NCI-H1694 (cell line): ENCODE measurements at places on chromosomes 12 and 14.

DNA sequence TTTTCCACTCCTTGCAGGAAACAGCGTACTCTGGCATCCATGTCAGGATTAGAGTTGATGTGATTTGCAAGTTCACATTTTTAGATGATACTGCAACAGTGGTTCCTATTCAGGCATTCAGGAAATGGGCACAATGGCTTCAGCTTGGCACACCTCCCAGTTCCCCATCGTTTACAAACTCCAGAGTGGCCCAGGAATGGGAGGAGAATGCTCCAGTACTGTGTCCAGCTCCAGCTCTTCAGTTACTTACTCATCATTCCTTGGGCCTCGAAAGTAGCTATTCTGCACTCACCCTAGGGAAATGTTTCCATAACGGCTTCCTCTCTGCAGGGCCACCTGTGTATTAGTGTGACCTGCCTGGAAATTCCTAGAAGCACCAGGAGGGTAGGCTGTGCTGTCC lies 239.7 kb upstream of the RGS6 start:
- no peak for DNase-seq

- DNase-seq: no peak
Measured at GRCh38 chr14:79967001-79967400, 244.3 kb downstream of the DIO2 start.

GRCh38 chr14:105701456-105702274 lies 175.3 kb downstream of the TMEM121 start:
- no peak for DNase-seq

- no peak for DNase-seq
Measured at GRCh38 chr12:132390287-132391076, 61.1 kb upstream of the GALNT9 start.

GRCh38 chr14:103721334-103722120 lies 5.9 kb downstream of the ZFYVE21 start:
- no peak for DNase-seq

DNA sequence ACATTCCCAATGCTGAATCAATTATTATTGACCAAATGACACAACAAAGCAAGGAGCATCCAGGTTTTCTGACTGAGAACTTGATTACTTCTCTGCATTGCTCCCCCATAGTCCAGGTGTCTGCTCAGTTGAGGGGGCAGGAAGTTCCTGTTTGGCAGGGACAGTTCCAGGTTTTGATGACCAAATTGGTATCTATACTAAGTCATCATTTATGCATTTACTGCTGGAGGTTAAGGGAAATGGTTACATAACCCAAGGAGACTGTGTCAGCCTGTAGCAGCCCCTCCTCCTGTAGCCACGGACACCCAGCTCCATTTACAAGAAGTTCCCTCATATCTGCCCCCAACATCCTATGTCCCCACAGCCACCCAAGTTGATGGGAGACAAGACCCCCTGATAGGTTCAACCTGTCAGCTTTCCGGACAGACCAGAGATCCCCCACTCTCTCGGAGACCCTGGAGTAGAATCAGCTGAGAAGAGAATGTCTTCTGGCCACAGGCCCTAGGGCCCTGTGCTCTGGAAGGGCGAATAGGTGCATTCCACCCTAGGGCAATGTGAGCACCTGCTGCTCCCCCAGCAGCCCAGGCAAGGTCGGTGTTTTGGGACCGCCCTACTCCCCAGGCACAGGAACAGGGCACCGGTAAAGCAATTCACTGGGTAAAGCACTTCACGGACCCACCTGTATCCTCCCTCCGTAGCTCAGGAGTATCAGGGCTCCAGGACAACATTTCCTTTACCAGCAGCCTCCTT lies 23.6 kb downstream of the IRF2BPL start:
- no peak for DNase-seq

DNA sequence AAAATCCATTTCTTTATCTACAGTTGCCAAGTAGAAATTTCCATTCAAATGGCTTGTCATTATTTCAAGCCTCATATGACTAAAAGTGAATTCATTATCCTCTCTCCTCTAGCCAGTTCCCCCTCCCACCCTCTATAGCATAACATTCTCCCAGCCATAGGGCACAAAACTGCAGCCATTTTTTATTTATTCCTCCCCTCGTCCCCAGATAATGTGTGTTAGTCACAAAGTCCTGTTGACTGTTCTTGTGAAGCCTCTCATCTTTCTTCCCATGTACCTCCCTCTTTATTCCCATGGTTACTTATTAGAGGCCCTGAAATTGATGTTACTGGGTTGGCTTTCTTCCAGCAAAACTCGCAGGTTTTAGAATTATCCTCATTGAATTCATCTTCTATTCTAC lies 13.2 kb downstream of the RTN1 start:
- DNase-seq: no peak

- no peak for DNase-seq
Measured at GRCh38 chr12:41496009-41496408, 307.9 kb downstream of the PDZRN4 start.

- no peak for DNase-seq
Measured at GRCh38 chr12:2053691-2054090, 904 bp downstream of the CACNA1C start.

GRCh38 chr12:62767496-62767895 lies 167.5 kb downstream of the PPM1H start:
- no peak for DNase-seq

DNA sequence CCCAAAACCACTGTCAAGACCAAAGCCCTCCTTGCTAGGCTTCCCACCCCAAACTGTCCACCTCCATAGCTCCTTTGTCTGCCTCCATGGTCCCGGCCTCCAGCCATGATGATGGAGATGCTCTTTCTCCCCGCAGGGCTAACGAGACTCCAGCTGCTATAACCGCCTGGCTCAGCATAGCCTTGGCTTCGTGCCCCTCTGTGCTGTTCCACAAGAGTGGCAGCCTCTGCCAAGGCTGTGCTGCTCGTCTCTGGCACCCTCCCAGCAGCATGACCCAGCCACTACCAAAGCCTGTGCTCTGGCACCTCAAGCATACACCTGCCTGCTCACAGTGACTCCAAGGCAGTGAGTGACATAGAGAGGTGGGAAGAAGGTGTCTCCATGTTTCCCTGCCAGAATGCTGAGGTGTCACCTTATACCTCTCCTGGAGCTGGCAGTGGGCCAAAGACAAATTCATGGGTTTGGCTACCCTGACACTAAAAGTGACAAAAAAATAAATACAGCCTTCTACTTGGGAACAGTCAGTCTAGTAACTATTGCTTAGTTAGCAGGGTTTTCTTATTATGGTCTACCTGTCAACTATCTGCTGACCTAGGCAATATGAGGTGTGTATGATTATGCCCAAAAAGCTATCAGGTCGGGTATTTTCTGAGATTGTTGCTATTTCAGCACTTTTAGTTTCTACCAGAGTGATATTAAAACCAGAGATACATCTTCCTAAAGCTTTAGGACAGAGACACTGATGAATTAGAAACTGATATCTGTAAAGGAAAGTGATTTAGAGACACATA lies 16.1 kb upstream of the KRT73 start:
- DNase-seq: peak; percentile 86

DNA sequence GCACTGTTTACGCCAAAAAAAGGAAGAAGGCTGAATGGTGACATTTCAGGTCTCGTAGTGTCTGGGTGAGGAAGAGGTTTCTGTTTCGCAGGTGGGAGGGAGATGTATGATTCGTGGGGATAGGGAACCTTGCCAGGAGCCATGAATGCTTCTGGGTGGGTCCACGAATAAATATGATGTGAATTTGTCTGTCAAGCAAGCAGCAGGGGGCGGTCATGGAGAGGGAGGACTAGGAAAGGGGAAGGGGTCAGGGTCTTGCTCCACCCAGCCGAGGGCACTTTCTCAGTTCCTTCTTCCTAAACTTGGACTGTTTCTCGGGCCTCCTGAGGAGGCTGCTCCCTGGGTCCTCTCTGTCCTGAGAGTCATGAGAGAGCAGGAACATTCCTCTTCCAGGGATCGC lies 72.5 kb downstream of the LGMN start:
- DNase-seq: no peak

GRCh38 chr14:52076334-52076733 lies 7.5 kb upstream of the NID2 start:
- no peak for DNase-seq

DNA sequence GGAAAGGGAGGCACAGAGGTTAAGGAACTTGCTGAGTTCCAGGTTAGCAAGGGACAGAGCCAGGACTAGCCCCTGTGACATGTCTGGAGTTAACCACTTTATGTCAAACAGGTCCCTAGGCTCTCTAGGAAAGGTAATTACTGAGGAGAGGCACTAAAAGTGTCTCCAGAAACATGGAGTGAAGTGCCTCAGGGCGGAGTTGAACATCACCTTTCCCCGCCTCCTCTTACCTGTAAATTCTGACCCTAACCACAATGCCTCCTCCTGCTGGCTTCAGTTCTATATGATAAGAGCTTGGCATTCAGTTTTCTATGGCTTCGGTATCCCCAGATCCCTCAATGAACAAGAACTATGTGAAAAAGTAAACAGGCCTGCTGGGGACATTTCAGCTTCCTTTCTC lies 18.1 kb downstream of the RPH3A start:
- DNase-seq: no peak

DNA sequence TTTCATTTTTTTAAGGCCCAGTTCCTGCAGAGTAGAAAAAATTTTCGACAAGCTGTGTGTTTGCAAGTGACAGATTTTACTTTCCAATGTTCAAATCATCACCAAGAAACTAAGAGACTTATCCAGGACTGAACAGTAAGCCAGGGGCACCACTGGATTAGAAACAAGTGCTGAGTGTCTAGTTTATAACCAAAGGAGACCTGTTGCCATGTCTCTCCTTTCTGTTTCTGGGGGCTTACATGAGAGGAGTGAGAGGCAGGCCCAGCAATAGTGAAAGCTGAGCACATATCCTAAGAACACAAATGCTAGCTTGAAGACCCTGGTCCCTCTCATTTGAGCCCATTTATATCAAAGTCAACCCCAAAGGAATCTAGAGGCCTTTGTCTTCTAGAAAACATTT lies 2.9 kb downstream of the IFNG start:
- no peak for DNase-seq

- DNase-seq: no peak
Measured at GRCh38 chr14:35932659-35933159, 106.6 kb downstream of the BRMS1L start.

GRCh38 chr12:84508851-84509260 lies 403.7 kb downstream of the SLC6A15 start:
- DNase-seq: no peak

DNA sequence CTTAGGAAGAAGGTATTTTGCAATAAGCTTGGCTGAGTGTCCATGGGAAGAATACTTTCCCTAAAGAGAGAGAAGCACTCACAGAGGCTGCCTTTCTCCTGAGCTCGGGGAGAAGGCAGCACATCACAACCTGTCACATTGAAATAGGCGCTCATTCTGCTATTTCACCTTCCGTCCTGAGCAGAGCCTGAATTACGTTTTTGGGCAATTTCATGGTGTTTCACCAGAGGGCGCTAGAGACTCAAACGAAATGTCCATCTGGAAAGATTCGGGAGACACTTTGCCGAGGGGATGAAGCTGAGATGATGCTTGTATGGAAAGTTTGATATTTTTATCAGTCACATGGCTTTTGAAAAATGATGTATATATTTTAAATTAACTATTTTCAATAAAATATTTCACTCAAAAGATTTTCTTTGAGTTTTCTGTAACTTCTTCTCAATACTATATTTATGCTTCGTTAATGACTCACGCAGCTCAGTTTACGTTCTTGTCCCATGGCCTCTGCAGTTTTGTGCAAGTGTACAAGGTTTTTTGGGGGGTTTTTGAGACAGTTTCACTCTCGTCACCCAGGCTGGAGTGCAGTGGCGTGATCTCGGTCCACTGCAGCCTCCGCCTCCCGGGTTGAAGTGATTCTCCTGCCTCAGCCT lies 17.4 kb upstream of the B4GALNT3 start:
- DNase-seq: peak; percentile 52

DNA sequence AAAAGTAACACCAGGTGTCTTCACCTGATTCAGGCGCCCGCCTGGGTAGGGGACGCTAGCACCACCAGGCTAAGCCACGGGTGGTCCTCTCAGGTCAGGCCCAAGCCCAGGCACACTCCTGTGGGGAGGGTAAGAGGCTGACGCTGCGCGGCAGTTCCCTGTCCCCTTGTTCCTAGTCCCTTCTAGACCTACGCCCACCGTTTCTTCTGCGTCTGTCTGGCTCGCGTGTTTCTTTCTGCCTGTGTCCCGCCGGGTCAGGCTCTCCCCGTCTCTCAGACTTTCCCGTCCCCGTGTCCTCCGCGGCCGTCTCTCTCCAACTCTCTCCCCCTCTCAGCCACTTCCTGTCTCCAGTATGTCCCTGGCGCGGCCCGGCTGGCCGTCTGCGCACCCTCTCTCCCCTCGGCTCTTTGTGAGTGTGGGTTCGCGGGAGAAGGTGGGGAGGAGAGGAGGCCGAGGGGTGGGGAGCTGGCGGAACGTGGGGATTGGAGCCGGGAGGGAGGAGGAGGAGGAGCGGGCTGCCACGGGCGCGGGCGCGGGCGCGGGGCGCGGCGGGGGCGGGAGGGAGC lies 3.1 kb upstream of the TNS2 start:
- peak; percentile 28 for DNase-seq

DNA sequence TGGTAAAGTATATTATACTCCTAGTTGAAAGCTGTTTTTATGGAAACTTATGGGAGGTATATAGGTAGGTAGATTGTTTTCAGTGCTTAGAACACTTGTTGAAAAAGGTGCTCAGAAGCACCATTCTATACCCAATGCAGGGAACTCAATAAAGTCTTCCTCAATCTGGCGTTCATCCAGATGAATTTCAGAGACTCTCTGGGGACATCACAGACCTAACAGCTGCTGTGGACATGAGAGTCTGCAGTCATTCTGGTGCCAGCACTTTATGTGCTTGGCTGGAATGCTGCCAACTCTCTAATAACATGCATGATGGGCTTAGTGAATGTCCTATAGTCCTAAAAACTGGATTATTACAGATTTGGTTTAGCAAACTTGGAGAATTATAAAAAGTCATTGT lies 115.9 kb downstream of the NTN4 start:
- DNase-seq: peak; percentile 91

GRCh38 chr12:12510551-12510950 lies 52.1 kb downstream of the DUSP16 start:
- no peak for DNase-seq

DNA sequence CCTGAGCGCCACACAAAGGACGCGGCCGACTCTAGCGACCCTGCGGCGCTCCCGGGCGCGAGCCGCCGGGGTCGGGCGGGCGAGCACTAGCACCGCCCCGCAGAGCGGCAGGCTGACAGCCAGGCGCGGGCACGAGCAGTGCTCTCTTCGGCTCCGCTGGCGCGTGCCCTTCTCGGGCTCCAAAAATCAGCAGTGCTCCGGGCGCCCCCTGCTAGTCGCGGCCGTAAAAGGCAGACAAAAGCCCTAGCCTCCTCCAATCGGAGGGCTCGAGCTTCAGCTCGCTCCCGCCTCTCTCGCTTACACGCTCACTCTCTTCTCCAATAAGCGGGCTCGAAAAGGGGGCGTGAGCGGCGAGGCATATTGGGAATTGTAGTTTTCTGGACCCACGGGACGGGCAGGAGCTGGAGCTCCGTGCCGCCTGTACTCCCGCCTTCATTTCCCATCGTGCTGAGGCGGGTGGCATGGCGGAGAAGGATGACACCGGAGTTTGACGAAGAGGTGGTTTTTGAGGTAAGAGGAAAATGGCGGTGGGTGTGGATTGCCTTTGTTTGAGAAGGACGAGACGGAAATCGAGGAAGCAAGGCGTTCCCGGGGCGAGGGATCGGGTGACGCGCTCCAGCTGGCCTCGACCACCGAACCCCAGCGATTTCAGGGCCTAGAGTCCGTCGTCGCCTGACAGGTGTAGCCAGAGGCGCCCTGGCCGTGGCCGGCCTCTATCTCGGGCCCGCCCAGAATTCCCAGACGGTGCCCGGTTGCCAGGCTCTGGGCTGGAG lies at the start of the genes FGD6 and VEZT:
TSS of gene FGD6 (minus strand) at position 91 of the 773 bp plus-strand sequence. CDS start 227 bp downstream, outside the sequence.
TSS of gene VEZT (plus strand) at position 431 of the 773 bp plus-strand sequence. CDS start at position 475, 44 bp downstream.
- DNase-seq: peak; percentile 97

- DNase-seq: no peak
Measured at GRCh38 chr12:66629138-66629870, 49.6 kb downstream of the GRIP1 start.
